ENCODE measurements at places on chromosomes 4 and X. TPM values are rescaled to one million over a fixed set of nuclear protein-coding genes. Genes with fewer than 3 reads are reported as not detected.
A peak's percentile ranks its signal among the peaks of the same experiment; 100 is the strongest.

STX18 gene
- 14.2 TPM for total RNA-seq

IL13RA1 gene
- total RNA-seq, result 72.5 TPM

- no peak for DNase-seq
These were observed 34.6 kb downstream of the NWD2 start for GRCh38 chr4:37279121-37279520.

DNA sequence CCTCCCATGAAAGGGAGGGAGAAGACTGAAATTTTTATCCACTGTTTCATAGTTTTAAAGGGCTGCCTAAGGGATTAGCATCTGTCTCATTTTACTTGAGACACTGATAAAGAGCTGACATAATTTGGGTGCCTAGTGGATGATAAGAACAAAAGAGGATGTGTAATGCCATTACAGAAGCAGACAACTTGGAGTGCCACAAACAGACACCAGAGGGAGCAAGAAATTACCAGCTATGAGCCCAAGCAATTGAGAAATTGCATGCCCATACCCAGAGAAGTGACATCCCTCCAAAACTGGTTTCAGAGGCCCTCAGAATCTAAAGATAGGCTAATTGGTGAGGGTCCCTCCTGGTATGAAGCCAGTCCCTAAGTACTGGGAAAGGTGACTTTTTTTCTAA, 38.5 kb upstream of the POU3F4 start:
- DNase-seq, result peak; percentile 43

DNA sequence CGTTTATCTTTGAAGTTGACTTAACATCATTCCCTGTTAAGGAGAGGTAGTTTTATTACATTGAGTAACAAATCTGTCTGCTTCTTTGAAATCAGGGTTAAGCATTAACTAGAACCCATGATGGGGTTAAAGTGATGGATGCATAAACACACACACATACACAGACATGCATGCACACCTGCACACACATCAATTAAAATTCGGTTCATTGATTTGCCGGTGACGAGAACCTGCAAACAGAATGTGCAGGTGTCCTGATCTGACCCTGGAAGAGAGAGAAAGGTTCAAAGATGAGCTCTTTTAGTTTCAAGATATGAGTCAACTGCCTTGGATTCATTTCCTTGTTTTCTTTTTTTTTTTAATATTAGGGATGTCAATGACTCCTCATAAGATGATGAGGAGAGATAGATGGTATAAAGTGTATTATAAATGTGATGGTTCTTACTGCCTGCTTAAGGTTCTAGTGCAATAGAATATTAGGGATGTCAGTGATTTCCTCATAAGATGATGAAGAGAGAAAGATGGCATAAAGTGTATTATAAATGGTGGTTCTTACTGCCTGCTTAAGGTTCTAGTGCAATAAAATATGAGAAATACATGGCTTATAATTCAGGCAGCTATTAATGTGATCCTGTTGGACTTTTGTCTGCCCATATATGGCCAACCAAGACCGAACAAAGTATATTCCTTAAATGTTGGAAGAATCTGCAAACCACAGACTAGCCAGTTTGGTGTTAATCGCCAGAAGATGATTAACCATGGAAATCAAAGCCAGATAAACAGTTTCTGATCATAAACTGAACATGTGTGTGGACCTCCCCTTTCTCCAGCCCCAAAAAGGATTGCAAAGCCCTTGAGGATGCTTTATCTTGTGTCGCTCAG, 14.1 kb upstream of the CD99 start:
- DNase-seq, result no peak

DNA sequence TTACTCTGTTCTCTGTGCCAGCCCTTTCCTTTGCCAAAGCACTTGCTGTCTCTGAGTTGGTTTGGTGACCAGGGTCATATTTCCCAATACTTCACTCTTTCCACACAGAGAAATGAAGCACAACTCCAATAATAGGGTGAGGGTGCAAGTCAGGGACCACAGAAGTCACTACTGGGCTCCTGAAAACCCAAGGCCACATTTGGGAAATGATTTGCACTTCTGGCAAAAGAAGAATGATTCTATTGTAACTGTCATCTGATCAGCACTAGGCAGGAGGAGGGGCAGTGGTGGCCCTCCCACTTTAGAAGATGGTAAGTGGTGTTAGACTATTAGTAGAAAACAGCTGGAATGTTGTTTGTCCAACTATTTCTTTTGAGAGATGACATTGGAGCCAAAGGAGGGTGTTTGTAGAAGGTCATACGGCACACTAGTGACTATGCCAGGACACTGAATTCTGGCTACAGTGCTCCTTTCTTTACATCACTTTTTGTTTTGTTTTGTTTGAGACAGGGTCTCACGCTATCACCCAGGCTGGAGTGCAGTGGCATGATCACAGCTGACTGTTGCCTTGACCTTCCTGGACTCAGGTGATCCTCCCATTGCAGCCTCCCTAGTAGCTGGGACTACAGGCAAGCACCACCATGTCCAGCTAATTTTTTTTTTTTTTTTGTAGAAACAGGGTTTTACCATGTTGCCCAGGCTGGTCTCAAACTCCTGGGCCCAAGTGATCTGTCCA, 10.8 kb upstream of the HADH start:
- peak; percentile 77 for DNase-seq

- no peak for DNase-seq
These were observed 12.0 kb upstream of the RTL9 start for GRCh38 chrX:110346681-110347080.

DNA sequence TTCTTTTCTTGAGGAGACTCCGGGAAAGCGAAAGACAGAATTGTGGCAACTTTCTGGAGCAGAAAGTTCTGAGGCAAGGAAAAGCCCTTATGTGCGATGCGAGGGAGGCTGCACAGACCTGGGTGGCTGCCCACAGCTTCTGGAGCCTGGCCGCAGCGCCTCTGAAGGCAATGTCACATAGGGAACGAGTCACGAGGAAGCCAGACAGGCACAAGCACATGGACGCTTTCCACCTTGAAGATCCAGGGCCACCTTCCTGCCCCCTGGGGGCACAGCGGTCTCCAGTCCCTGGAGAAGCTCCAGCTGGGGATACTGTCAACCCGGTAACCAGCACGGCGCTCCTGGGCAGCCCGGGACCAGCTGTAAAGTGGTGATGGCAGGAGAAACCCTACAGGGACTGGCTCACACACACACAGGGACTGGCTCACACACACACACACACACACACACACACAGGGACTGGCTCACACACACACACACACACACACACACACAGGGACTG, 69.8 kb downstream of the MTNR1A start:
- DNase-seq, result no peak
